ENCODE measurements at places on chromosomes 7 and 10.
A peak's percentile ranks its signal among the peaks of the same experiment; 100 is the strongest.

DNA sequence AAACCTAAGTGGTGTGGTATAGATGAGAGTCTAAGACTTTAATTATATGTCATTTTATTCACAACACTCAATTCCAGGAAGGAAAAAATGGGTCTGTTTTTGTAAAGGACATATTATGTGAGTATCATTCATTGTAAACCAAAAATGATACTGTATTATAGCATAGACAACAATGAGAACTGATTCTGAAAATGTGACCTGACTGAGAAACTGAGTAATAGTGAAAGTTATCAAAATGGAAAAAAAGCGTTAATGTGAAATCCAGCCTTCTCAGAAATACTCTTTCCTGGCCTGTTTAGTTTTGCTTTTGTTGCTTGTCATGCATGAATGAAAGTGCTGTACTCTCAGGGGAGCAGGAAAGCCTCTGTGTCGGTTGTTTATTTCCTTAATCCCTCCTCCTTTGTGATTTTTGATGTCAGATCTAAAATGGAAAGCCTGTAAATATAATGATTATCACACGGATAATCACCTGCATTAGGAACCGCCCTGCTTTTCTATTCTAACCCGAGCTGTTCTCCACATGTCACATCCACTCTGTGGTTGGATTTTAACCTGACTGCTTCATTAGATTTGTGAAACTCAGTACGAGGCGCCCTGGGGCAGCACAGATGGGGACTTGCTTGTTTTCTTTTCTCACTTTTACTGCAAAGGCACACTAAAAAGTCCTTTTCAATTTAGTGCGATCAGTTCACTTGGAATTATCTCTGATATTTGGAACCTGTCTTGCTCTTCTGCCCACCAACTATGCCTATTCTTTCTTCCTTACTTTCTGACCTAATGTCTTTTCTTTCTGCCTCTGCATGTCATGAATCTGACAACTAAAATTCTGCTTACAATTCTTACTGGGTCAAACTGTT lies 240.9 kb upstream of the KAT6B start:
- DNase-seq, result no peak

DNA sequence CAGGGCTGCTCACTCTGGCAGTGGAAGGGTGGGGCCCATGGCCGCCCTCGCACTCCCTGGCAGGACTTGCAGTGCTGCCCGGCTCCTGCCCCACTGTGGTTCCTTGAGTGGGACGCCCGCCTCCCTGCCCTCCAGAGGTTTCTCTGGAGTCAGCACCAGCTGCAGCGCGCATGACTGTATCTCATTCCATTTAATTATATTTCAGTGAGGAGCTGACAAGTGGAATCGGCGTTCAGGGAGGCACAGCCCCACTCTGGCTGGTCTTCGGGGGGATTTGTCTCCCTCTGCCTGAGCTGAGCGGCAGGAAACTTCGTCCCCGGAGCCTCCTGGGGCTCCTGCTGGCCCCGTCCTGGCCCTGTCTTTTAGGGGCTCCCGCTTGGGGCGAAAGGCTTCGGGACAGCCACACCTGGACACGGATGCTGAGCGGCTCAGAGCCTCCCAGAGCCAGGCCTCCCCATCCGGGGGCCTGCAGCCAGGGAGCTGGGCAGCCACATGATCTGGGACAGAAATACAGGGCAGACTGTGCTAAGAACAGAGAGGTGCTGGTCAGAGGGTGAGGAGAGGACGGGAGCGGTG lies 75.3 kb upstream of the NKX6-2 start:
- peak; percentile 93 for DNase-seq

- DNase-seq, result no peak
Observed at GRCh38 chr7:26049081-26049480, 102.9 kb upstream of the NFE2L3 start.

DNA sequence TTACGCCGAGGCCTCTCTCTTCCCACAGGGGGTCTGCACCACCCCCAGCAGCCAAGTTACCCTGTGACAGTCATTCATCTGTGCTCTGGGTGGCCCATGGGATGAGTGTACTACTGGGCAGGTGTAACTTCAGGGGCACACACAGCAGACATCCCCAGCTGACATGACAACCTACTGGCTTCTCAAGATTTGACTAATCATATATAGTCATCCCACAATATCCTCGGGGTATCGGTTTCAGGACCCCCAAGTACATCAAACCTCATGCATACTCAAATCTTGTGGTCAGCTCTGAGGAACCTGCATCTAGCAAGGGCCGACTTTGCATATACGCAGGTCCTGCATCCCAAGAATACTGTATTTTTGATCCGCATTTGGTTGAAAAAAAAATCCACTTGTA lies 336.9 kb upstream of the C7orf33 start:
- no peak for DNase-seq

DNA sequence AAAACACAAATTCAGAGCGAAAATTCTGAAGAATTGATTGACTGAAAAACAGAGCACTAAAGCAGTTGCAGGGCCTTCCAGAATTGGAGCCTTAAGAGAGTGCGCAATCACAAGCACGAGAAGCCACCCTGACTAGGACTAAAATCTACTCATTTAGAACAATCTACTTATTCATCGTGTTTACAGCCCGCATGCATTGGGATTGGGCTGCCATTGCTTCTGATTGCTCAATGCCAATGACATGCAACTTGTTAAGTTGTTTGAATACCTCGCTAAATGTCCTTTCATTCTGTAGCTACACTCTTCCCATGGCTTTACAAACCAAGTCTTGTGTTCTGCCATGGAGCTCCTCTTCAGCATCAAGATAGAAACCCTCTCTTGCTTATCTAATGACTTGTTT lies 425.9 kb upstream of the POM121L12 start:
- DNase-seq, result no peak

DNA sequence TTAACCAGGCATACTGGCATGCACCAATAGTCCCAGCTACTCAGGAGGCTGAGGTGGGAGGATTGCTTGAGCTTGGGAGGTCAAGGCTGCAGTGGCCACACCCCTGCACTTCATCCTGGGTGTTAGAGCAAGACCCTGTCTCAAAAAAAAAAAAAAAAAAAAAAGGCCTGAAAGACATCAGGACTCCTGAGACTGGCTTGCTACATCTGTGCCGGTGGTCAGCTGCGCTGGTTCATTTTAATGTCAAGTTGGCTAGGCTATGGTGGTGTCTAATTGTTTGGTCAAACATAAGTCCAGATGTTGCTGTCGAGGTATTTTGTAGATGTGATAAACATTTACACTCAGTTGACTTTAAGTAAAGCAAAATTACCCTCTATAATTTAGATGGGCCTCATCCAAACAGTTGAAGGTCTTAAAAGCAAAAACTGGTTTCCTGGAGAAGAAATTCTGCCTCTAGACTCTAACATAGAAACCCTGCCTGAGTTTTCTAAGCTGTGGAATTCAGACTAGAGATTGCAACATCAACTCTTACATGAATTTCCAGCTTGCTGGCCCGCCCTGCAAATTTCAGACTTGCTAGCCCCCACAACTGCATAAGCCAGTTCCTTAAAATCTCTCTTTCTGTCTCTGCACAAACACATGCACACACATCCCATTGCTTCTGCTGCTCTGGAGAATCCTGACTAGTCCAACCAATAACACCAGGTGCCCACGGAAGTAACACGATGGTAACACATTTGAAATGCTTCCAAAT lies 18.2 kb downstream of the MYOF start:
- no peak for DNase-seq

DNA sequence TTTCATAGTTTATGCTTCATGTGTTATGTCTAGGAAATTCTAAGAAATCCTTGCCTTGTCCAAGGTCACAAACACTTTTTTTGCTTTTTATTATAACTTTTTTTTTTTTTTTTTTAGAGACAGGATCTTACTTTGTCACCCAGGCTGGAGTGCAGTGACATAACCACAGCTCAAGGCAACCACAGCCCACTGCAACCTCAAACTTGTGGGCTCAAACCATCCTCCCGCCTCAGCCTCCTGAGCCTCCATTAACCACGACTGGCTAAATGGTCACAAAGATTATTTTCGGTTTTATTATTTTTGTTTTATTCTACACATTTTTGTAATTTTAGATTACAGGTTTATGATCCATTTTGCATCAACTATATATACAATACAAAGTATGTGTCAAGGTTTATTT lies 7.1 kb upstream of the FAM204A start:
- no peak for DNase-seq

- no peak for DNase-seq
Observed at GRCh38 chr7:70571961-70572360, 560.0 kb upstream of the GALNT17 start.

- DNase-seq, result no peak
Observed at GRCh38 chr7:88111954-88112471, 107.8 kb downstream of the SRI start.

DNA sequence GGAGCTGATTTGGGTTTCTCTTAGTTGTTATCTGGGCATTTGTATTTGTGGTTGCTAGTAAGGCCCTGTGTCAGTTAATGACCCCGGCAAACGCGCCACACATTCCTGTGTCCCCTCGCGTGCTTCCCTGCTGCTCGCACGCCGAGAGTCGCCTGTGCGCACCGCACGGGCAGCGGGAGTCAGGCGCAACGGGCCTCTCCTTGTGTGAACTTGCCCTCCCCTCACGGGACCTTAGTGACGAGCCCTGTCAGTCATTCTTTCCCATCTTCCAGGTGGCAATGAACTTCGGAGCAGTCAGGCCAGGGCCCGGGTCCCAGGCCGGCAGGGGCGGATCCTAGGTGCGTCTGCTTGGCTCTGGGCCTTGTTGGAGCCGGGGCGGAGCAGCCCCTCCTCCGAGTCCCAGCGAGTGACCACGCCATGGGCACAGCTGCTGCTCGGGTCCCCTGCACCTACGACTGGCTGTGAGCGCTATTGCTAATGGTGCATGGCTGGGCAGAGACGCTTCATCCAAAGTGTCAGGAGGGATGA lies 12.4 kb upstream of the PRKAR1B start:
- no peak for DNase-seq

- DNase-seq, result no peak
Observed at GRCh38 chr7:142754681-142755575, 5.7 kb downstream of the PRSS1 start.

- peak; percentile 73 for DNase-seq
Observed at GRCh38 chr7:326809-327232, 36.9 kb downstream of the FOXL3 start.

- no peak for DNase-seq
Observed at GRCh38 chr7:10612950-10613349, 360.7 kb upstream of the PHF14 start.

DNA sequence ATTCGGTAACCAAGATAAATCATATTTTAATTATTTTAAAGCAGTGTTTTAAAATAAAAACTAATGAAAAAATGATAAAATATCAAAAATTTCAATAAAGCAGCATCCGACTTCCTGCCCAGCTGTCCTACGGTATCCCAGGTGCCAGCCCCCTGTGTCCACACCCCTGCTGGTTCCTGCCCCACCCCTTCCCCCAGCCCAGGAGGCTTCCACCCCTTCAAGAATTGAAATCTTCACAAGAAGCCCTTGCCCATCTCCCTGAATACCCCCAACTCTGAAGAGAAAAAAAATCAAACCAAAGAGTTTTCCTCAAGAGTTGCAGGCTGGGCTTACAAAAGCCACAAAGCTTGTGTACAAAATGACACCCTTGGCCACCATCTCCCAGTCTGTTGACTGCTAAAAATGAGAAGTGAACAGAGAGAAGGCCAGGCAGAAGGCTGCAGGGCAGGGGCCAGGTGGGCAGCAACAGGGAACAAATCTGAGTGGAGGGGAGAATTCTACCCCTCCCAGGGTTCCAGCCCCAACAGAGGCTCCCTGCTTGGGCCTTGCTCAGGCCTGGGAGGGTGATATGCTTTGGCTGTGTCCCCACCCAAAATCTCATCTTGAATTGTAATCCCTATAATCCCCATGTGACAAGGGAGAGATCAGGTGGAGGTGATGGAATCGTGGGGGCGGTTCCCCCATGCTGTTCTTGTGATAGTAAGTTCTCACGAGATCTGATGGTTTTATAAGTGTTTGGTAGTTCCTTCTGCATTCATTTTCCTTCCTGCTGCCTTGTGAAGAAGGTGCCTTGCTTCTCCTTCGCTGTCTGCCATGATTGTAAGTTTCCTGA lies 14.5 kb downstream of the GPRIN2 start:
- DNase-seq, result peak; percentile 79

Measured in osteoblast (primary cell).